Peyer's patch (tissue), 4 donors: ENCODE measurements at places on chromosomes 2 and 18. TPM values are rescaled to one million over a fixed set of nuclear protein-coding genes. Genes with fewer than 3 reads are reported as not detected.

- DNase-seq = no peak
These were observed 101.2 kb upstream of the MAP4K4 start for GRCh38 chr2:101596333-101596732.

- no peak for DNase-seq
These were observed 30.0 kb upstream of the CHMP1B start for GRCh38 chr18:11821208-11821607.

DNA sequence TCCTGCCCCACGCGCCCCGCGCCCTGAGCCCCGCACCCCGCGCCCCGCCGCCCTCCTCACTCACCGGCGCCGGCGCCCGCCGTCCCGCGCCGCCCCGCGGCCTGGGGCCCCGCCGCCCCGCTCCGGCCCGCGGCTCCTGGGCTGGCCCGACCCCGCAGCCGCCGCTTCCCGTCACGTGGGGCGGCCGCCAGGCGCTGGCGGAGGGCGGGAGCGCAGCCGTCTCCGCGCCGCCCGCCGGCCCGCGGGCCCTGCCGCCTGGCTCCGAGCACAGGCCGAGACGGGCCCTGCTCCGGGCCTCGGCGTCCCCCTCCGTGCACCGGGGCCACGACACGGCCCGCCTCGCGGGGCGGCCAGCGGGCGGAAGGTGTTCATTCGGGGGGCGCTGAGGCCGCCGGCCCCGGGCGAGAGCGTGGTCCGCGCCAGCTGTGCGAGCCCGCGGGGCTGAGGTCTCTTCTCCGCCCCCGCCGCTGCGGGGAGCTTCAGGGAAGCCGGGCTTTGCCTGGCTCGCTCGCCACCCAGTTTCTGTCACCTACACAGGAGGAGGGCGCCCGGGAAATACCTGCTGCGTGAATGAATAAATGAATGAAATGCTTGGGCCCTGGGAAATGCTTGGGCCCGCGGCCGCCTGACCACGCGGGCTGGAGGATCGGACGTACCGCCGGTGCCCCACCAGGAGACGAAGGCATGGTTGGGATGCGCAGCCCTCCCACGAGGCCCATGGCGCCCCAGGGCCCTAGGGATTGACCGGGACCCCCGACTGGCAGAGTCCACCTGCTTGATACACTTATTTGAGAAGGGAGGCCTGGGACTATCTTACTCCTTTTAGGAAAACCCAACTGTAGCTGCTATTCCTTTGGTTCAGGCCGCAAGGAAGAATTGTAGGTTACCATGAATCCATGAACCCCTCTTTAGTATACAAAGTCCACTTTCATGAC lies at the start of gene TGFBRAP1:
TSS of gene TGFBRAP1 (minus strand) at position 175 of the 935 bp plus-strand sequence. CDS start 21,434 bp downstream, outside the sequence.
- peak; percentile 58 for DNase-seq

The HOXD13 gene
- total RNA-seq = not detected

The IL1RN gene
- total RNA-seq = not detected

The ARHGAP15 gene
- total RNA-seq = 8.4 TPM

The ILKAP gene
- total RNA-seq = 43.8 TPM
